ENCODE measurements at places on chromosomes 7 and 10. TPM values are rescaled to one million over a fixed set of nuclear protein-coding genes. Genes with fewer than 3 reads are reported as not detected.
A peak's percentile ranks its signal among the peaks of the same experiment; 100 is the strongest.

GRCh38 chr7:55233001-55233400, 132.1 kb upstream of the LANCL2 start:
- H3K4me3 ChIP-seq, result no peak overlapping the region
- DNase-seq, result no peak
- H3K4me1 ChIP-seq, result peaks cover 9% of the 10 kb centered on the region

Gene AOAH
- 12.9 TPM for total RNA-seq

Gene GIMAP7
- total RNA-seq, result 12.4 TPM

- H3K4me3 ChIP-seq, result no peak overlapping the region
- no peaks in the 10 kb centered on the region for H3K27me3 ChIP-seq
- H3K27ac ChIP-seq, result no peak overlapping the region
- no peaks in the 10 kb centered on the region for H3K36me3 ChIP-seq
- DNase-seq, result no peak
Measured at GRCh38 chr7:7931626-7932025, 37.0 kb upstream of the GLCCI1 start.

- H3K4me3 ChIP-seq, result no peak overlapping the region
- H3K27ac ChIP-seq, result no peak overlapping the region
- no peaks in the 10 kb centered on the region for H3K27me3 ChIP-seq
Measured at GRCh38 chr10:34889004-34889869, 74.1 kb upstream of the PARD3 start.

DNA sequence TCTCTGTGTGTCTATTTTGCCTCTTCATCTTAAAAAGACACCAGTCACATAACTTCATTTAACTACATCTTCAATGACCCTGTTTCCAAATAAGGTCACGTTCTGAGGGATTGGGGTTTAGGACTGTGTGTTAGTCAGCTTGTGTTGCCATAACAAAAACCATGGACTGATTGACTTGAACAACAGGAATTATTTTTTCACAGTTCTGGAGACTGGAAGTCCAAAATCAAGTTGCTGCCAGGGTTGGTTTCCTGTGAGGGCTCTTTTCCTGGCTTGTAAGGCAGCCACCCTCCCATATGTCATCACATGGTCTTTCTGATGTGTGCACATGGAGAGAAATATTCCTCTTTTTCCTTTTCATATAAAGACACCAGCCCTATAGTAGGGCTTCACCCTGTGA, 55.3 kb downstream of the REEP3 start:
- H3K36me3 ChIP-seq, result no peaks in the 10 kb centered on the region
- no peak for DNase-seq
- H3K4me1 ChIP-seq, result peaks cover 41% of the 10 kb centered on the region
- no peaks in the 10 kb centered on the region for H3K27me3 ChIP-seq

Gene DYDC2
- not detected for total RNA-seq

- no peak for DNase-seq
- no peaks in the 10 kb centered on the region for H3K27me3 ChIP-seq
- no peaks in the 10 kb centered on the region for H3K36me3 ChIP-seq
Measured at GRCh38 chr10:43338117-43338516, 33.3 kb upstream of the FXYD4 start.

DNA sequence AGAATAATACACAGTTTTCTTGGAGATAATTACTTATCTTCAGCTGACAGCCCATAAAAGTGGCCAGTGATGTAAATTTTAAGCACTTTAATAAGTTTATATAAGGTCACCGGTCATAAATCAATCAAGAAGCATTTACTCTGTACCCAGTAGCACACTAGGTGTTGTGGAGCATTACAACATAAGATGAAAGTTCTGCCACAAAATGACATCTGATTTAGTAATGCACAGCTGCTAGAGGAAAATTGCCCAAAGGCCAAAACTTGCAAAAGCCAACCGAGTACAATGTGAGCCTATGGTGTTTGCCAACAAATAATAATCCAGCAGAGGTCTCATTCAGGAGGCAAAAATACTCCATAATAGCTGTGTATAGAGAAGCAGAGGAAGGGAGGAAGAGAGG, 63.6 kb downstream of the GPR37 start:
- H3K4me3 ChIP-seq, result no peak overlapping the region
- no peaks in the 10 kb centered on the region for H3K27me3 ChIP-seq
- no peak for DNase-seq

Gene TCERG1L
- total RNA-seq, result 11.0 TPM

- no peak overlapping the region for H3K4me3 ChIP-seq
- no peaks in the 10 kb centered on the region for H3K4me1 ChIP-seq
- H3K27ac ChIP-seq, result no peak overlapping the region
Measured at GRCh38 chr7:14851610-14852009, 50.9 kb downstream of the DGKB start.

GRCh38 chr10:132420469-132420980, 23.5 kb downstream of the PWWP2B start:
- H3K36me3 ChIP-seq, result no peaks in the 10 kb centered on the region
- H3K4me1 ChIP-seq, result peaks cover 59% of the 10 kb centered on the region
- H3K27ac ChIP-seq, result peak overlapping the region; percentile 97
- no peak overlapping the region for H3K4me3 ChIP-seq
- DNase-seq, result no peak

GRCh38 chr10:102120142-102120990, at the start of gene LDB1:
LDB1 (minus strand) TSS chr10:102120368; CDS start chr10:102120110, 258 bp downstream.
- H3K4me3 ChIP-seq, result peak within 1 kb of the TSS; percentile 72
- DNase-seq, result peak; percentile 81
- peaks cover 37% of the 10 kb centered on the region for H3K4me1 ChIP-seq

GRCh38 chr7:156754201-156754600, 113.6 kb downstream of the RNF32 start:
- H3K36me3 ChIP-seq, result no peaks in the 10 kb centered on the region
- no peak for DNase-seq
- no peaks in the 10 kb centered on the region for H3K4me1 ChIP-seq
- no peak overlapping the region for H3K27ac ChIP-seq
- H3K4me3 ChIP-seq, result no peak overlapping the region
- H3K27me3 ChIP-seq, result no peaks in the 10 kb centered on the region

DNA sequence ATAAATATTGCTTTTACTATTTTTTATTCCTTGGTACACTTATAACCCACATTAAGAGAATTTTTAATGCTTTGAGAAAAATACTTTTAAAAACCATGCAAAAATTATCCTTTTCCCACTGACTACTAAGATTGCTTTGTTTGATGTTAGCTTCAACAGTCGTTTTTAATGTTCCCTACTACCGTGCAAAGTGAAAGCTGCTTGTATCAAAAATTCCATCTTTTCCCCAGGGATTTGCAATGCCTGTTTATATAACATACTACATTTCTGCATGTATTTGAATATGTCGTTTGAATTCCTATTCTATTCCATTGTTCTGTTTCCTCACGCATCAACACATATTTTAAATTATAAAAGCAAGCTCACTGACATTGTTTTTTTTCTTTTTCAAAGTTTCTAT, 54.4 kb downstream of the TFPI2 start:
- H3K36me3 ChIP-seq, result no peaks in the 10 kb centered on the region
- H3K27me3 ChIP-seq, result no peaks in the 10 kb centered on the region
- no peak overlapping the region for H3K4me3 ChIP-seq
- H3K4me1 ChIP-seq, result no peaks in the 10 kb centered on the region
- no peak overlapping the region for H3K27ac ChIP-seq

GRCh38 chr7:121275204-121275603, 53.6 kb upstream of the WNT16 start:
- H3K4me1 ChIP-seq, result no peaks in the 10 kb centered on the region
- H3K27ac ChIP-seq, result no peak overlapping the region
- DNase-seq, result no peak
- no peaks in the 10 kb centered on the region for H3K27me3 ChIP-seq
- H3K4me3 ChIP-seq, result no peak overlapping the region

Gene ZNF32
- 28.9 TPM for total RNA-seq

- H3K4me1 ChIP-seq, result no peaks in the 10 kb centered on the region
- DNase-seq, result no peak
- peaks cover 8% of the 10 kb centered on the region for H3K36me3 ChIP-seq
- no peak overlapping the region for H3K27ac ChIP-seq
- H3K4me3 ChIP-seq, result no peak overlapping the region
Measured at GRCh38 chr7:105461518-105461917, 60.6 kb downstream of the PUS7 start.

DNA sequence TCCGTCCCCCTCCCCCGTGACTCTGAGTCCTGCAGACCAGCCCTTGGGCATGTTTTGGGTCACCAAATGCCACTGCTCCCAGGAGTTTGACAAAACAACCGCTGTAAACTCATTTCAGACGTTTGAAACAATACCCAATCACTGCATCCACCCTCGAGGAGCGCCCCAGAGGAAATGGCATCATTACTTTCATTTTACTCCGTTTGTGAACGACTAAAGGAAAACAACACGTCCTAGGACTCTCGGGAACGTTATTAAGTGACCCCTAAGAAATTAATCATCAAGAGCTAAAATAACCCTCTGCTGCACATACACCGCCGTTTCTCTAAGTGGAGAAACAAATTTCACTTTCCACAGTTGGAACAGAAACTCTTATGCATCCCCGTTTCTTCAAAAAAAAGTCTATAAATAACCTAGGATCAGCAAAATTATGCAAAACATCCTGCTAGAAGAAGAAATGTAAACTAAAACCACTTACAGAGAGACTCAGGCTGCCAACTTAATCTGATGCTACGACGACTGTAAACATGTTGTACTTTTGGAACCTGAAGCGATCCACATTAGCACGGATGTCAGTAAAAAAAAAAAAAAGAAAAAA, 109.9 kb upstream of the EFCAB10 start:
- H3K27me3 ChIP-seq, result no peaks in the 10 kb centered on the region
- peaks cover 42% of the 10 kb centered on the region for H3K4me1 ChIP-seq
- peak overlapping the region; percentile 77 for H3K27ac ChIP-seq
- DNase-seq, result no peak
- peak overlapping the region; percentile 24 for H3K4me3 ChIP-seq

DNA sequence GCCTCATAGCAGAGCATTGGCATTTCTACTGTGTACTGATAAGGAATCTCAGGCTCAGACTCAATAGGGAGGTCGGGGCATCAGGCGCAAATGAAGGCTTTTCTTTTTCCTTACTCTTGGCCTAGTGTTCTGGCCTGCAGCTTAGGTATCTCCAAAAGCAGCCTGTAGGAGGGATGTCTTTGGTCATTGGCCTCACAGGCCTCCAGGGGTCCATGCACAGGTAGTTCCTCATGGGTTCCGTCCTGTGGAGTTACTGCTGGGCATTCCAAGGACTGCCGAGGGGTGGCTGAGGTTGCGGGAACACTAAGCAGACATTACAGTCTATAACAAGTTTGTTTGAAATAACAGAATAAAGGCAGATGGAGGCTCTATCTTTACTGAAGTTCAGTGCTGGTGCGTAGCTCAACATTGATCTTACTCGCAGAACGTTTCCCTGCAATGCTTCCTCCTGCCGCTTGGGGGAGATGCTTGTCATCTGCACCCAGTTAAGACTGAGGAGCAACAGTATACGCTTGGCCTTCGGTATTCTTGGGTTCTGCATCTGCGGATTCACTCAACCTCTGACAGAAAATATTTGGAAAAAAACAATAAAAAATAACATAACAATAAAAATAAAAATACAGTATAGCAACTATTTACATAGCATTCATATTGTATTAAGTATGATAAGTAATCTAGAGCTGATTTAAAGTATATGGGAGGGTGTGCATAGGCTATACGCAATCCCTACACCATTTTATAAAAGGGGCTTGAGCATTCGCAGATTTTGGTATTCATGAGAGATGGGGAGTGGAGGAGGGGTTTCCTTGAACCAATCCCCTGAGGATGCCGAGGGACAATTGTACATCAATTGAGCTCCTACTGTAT, 58.9 kb downstream of the SH2D4B start:
- DNase-seq, result peak; percentile 45
- peaks cover 6% of the 10 kb centered on the region for H3K4me1 ChIP-seq
- H3K27ac ChIP-seq, result no peak overlapping the region
- no peak overlapping the region for H3K4me3 ChIP-seq

DNA sequence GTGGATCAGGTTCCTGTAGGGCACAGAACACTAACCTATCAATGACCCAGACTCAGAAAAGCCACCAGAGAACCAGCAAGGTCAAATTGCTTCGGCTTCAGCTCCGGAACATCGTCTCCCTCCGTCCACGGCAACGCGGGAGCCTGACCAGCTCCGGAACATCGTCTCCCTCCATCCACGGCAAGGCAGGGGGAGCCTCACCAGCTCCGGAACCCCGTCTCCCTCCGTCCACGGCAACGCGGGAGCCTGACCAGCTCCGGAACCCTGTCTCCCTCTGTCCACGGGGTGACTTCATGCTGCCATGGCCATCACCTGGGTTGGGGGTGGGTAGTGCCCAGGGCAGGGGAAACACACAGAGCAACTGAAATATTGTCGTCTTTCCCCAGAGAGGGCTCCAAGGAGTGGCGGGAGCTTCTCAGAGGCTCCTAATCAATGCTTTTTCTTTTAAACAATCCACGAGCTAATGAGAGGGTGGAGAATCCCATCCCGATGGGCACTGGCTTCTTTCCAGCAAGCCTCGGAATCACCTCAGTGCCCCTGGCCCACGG, 403.5 kb downstream of the DNAJB6 start:
- H3K27ac ChIP-seq, result no peak overlapping the region
- H3K4me1 ChIP-seq, result no peaks in the 10 kb centered on the region
- H3K27me3 ChIP-seq, result no peaks in the 10 kb centered on the region
- H3K36me3 ChIP-seq, result no peaks in the 10 kb centered on the region
- H3K4me3 ChIP-seq, result no peak overlapping the region
- no peak for DNase-seq
